ENCODE measurements at places on chromosomes 4 and X.
A peak's percentile ranks its signal among the peaks of the same experiment; 100 is the strongest.

GRCh38 chr4:1030031-1030430 lies 18.6 kb downstream of the FGFRL1 start:
- no peak for DNase-seq

DNA sequence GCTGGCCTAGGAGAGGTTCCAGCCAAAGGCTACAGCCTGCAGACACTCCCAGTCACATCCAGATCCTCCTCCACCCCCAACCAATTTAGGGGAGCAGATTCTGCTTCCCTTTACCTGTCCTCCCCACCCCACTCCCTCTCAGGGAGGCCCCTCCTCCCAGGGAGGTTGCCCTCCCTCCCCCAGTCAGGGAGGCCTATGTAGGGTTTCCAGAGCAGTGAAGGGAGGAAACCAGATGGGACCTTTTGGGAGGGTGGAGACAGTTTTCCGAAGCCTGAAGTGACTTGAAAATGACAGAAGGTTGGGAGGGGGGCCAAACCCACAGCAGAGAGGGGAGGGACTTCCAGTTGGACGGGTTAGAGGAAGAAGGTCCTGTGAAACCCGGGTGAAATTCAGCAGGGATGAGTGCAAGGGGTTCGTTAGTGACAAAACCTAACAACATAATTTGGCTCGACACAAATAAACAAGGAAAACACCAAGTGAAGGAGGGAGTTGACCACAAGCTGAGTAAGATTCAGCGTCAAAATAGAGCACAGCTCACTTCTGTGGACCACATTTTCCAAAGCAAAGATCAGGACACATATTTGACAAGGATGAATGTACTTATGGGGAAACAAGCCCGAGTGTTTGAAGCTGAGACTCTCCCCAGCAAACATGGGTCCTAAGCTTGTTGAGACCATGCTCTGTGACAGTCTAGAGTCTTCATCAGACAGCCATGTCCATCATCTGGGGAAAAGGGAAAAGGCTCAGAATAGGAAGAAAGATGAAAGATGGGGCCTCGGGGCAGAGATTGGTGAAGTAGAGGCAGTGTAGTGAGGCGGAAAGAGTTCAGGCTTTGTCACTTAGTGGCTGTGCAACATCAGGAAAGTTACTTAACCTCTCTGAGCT lies 46.4 kb downstream of the PRPS1 start:
- DNase-seq: peak; percentile 48

DNA sequence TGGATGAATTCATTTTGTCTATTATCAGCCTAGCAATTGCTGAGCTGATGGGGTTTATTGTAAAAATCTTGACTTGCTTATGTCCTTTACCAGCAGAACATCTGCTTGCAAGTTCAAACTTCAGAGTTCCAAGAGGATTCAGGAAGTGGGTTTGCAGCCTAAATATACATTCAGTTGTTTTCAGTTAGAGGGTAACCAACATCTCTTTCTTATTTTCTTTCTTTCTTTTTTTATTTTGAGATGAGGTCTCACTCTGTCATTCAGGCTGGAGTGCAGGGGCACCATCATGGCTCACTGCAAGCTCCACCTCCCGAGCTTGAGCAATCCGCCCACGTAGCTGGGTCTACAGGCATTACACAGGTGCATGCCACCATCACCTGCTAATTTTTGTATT lies 31.4 kb upstream of the FHL1 start:
- no peak for DNase-seq

- no peak for DNase-seq
Observed at GRCh38 chr4:85448906-85449890, 25.8 kb upstream of the ARHGAP24 start.

- no peak for DNase-seq
Observed at GRCh38 chrX:154712781-154713740, 37.8 kb downstream of the GAB3 start.

- DNase-seq: no peak
Observed at GRCh38 chr4:45971108-45971507, 152.7 kb downstream of the GABRG1 start.

- DNase-seq: no peak
Observed at GRCh38 chrX:7512845-7513244, 330.1 kb upstream of the VCX start.

DNA sequence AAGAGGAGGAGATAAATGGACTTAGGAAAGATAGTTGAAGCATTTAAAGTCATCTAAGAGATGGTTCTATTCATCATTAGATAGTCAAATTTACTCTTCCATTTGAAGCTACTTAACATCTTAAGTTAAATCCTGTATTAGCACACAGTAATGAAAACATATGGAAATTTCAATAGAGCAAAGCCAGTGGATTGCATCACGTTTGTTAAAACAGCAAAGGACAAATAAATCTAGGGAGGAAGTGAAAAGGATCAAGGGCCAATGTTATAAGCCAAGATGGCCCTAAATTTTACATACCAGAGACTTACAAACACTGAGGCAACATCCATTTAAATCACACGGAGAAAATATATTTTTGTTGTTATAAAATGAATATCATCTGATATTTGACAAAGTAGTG lies 602.8 kb downstream of the INPP4B start:
- DNase-seq: no peak

- no peak for DNase-seq
Observed at GRCh38 chr4:155164718-155165117, 43.7 kb upstream of the NPY2R start.

DNA sequence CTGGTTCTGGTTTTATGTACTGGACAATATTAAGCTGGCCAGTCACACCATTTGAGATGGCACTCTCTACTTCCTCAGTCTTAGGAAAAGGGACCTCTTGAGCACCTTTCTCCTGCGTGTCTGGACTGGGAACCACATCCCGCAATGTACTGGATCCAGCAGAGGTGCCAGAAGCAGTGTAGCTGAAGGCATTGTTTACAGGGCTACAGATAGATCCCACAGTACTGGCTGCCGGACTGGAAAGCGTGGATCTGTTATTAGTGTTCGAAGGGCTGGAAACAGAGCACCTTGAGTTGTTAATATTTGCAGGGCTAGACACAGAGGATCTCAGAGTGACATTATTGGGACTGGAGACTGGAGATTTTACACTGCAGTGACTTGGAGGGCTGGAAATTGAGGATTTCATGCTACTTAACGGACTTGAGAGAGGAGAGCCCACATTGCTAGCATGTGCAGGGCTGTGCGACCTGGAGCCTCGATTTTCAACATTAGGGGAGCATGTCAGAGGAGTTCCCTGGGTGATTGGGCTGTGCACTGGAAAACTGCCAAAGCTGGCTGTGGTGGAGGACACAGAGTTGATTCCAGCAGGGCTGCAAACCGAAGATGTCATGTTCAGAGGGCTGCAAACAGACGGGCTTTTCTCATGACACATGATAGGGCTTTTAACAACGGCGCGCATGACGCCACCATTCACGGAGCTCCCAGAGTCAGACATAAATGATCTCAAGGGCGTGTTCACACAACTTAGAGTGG lies 6.4 kb downstream of the NR3C2 start:
- no peak for DNase-seq

DNA sequence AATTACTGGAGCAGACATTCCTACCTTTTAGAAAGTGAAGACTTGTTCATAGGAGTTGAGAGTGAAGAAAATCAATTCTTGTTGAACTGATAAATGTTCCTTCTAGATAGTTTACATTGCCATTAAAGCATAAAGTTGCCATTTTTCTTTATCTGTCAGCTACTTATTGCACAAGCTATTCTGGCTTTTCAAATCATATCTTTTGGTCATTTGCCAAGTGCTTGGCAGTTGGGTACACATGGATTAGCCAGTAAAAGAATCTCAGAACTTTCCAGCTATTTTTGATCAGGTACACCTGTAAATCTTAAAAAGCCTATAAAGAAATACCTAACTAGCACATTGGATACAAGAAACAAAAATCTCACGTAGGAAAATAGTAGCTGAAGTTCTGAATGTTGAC lies 56.4 kb upstream of the PNPLA4 start:
- no peak for DNase-seq

DNA sequence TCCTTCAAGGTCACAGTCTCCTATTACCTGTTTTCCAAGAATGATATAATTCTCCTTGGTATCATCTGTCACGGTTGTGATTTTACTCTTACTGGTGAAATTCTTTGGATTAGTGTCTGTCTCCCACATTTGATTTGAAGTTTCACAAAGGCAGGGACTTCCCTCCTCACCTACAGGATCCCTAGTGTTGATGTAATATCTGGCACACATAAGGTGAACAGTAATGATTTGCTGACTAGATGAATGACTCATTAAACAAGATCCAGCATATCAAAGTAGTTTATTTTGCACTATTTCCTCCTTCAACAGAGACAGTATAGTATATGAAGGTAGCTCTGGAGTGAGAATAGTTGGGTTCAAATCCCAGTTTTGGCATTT lies 135.3 kb upstream of the IL1RAPL2 start:
- no peak for DNase-seq

GRCh38 chr4:73901031-73901430 lies 31.8 kb downstream of the CXCL1 start:
- no peak for DNase-seq

DNA sequence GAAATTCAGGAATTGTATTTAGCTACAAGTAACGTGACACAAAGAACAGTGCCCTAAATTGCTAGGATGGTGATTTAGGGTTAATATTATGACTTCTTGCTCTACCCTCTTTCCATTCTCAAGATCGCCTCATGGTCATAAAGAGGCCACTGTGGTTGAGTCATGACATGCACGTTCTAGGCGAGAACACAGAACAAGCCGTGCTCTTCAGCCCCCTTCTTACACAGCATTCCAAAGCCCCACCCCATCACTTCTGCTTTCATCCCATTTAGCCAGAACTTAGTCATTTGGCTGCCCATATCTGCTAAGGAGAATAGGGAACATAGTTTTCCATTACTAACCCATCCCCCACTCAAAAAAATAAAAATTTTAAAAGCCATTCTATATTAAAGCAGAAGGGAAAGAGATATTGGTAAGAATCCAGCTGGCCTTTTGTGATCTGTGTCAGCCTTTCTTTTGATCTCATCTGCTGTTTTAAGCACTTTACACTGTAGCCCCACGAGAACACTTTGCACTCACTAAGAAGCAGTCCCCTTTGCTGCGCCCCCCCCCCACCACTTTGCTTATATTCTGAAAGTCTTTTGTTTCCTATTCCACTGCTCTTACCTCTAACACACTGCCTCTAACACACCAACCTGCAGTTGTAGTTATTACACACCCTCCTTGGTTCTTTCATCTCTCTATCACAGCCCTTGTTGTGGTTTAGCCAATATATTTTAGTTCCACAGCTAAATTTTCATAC lies 28.4 kb downstream of the NPNT start:
- DNase-seq: no peak

DNA sequence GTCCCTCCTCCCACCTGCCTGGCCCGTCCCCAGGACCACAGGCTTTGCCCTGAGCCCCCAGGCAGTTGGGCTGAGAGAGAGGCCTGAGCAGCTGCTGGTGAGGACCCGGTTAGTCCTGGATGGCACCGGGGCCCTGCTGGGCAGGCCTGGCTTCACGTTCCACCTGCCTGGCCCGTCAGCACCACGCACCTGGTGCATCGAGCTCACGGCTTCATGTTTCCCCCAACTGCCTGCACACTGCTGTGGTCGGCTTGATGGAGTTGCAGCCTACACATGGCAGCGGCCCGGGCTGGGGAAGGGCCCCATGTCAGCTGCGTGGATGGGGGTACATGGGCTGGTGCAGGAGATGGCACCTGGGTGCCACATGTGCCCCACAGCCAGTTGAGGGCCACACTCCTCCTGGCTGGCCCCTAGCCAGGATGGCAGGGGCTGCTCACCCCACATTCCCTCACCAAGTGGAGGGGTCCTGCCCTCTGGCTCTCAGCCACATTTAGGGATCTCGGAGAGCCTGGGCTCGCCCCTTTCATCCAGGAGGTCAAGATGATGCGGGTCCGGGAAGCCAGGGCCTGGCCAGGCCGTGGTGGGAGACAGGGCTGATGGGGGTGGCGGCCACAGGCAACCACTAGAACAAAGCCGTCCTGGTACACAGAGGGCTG lies 28.5 kb downstream of the NKX1-1 start:
- DNase-seq: no peak

GRCh38 chrX:125205133-125205917 lies 114.3 kb upstream of the TEX13C start:
- no peak for DNase-seq

GRCh38 chrX:154373340-154374306 lies 811 bp downstream of the FLNA start:
- no peak for DNase-seq

Data from T-helper 2 cell (primary cell).